ENCODE measurements at places on chromosomes 6 and 20.
A peak's percentile ranks its signal among the peaks of the same experiment; 100 is the strongest.

GRCh38 chr6:28523241-28523622, 2.4 kb upstream of the GPX5 start:
- no peak for ATAC-seq

DNA sequence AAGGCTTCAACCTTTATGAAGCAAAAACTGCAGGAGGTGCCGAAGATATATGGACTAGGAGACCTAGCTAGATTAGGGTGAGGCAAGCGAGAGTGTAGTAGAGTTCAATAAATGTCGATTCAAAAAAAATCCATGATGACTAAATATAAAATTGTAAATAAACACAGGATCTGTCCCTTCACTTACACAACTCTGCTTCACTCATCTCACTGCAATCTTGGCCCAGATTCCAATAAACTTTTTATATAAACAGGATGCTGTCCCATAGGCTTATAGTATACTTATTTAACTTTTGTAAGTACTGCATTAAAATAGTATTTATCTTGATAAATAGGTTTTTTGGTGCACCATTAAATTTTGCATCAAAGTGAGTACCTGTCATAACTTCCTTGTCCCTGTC, 648.4 kb upstream of the NRSN1 start:
- no peak for ATAC-seq

DNA sequence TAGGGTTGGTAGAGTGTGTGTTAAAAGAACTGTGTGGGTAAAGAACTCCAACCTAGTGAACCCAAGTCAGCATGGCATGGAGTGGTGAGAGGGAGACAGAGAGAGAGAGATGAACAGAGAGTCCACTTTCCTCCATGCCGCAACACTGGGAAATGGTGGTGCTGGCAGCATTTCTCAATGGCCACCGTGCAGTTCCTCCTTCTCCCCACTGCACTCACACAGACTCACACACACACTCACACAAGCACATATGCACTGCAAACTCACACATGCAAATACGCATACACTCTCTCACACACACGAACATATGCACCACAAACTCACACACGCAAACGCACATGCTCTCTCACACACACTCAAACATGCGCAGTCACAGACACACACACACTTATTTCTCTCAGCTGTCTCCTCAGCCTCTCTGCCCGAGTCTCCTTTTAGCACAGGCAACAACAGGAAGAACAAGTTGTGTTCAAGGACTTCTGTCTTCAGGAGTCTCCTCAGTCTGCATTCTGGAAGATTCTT, 66.5 kb upstream of the LY86 start:
- ATAC-seq, result no peak

DNA sequence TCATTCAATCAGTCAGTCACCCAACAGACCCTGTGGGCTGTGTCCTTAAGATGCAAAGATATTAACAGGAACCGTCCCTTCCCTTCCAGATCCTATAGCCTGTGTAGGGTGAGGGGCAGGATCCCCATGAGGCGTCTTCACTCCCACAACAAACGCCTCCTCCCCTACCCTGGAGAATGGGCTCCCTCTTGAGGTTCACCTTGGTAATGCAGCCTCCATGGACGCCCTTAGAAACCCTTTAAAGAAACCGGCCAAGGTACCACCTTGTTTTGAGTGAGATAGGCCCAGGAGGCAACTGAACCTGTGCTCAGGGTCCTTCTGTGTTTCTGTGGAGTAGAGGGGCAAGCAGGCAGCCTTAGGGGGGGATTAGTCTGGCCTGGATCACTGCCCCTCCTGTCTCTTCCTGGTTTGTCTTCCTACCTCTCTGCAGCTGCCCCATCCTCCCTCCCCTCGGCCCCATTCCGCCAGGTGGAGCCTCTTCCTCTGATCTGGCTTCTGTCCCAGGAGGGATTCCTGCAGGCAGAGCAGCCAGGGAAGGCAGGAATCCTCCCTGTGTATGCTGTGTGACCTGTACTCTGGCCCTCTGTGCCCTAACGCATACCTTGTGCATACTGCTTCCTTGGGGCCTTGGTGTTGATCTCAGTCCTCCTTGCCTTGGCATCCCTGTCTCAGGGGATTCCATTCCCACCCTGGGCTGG, 6.6 kb upstream of the GUCA1A start:
- ATAC-seq, result peak; percentile 93

- peak; percentile 73 for ATAC-seq
These were observed at the start of gene SERPINB6 for GRCh38 chr6:2971420-2972218. SERPINB6 (minus strand) TSS chr6:2971567; CDS start chr6:2959332, 12,235 bp downstream.

GRCh38 chr6:22333802-22334201, 37.0 kb upstream of the PRL start:
- no peak for ATAC-seq

DNA sequence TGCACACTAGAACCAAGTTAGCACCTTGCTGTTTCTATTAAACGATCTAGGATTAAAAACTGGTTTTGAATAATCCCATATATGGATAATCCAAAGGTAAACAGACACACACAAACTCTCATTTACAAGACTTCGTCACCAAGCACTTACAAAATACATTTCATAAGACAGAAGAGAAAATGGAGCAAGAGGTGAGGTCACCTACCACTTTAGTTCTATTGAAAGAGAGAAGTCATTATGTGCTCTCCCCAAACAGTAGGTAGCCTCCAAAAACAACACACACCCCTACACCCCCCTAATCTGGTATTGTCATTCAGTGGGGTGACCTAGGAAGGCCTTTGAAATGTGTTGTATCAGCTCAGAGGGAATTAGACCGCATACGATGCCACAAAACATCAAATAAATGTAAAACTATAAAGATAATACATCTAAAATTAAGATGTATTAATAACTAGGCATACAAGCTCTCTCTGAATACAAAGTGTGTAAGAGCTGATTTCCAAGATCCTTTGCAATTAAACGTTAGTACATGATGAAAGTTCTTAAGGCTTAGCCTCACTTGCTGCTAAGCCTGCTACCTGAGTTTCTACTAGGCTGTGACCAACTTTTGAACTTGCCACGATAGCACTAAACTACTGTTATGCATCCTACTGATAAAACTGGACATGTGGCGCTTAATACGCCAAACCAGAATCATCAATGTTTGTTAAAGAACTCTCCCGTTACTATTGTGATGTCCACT, 1.6 kb downstream of the SRPK1 start:
- no peak for ATAC-seq

DNA sequence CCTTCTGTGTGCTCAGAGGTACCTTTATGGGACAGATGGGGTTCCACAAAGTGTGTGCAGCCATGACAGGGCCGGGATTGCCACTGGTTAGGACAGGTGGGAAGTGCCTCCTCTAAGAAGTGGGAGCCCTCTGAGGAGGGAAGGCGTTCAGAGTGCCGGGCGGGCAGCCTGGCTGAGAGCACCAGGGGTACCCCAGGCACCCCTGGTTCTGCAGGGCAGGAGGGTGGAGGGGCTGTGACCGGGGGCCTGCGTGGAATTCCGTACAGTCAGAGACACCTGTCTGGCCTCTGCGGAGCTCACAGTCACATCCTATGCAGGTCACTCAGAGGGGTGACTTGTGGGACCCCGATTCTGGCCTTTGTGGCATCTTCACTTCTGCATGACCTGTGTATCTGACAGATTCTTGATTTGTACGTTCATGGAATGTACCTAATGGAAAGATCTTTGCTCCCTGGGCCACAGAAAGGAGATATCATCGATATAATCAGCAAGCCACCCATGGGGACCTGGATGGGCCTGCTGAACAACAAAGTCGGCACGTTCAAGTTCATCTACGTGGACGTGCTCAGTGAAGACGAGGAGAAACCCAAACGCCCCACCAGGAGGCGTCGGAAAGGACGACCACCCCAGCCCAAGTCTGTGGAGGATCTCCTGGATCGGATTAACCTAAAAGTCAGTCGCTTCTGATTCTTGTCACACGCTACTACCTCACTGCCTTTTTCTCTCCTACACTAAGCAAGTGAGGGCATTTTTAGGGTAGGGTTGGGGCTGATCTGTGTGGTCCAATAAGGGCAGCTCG, 190.9 kb downstream of the SASH1 start:
- no peak for ATAC-seq

GRCh38 chr6:56529594-56530191, 113.0 kb downstream of the DST start:
- no peak for ATAC-seq

DNA sequence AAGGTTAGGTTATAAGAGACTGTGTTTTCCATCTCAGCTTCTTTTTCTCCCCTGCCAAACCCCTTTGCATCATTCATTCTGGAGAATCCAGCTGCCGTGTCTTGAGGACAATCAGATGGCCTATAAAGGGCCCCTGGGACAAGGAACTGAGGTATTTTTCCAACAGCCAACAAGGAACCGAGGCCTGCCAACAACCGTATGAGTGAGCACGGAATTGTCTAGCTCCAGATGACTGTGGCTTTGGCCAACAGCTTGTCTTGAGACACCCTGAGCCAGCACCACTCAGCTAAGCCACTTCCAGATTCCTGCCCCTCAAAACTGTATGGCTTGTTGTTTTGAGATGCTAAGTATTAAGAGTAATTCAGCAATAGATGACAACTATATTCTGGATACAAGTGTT, 433.7 kb upstream of the HSF2 start:
- ATAC-seq, result no peak

DNA sequence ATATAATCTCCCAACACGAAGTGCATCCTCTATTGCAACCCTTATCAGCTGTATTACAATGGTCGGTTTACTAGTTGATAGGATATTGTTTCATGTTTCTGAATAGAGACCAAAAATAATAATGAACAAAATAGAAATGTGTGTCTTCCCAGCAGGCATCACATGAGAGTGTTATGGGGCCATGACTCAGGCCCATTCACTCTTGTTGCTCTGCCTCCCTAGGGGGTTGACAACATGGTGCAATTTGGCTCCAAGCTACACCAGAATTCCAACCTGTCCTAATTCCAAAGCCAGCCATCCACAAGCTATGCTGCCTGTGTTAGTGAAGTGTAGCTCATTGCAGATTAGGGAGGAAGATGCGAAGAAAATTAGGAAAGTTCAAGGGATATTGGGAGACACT, 13.1 kb upstream of the SAYSD1 start:
- no peak for ATAC-seq

GRCh38 chr6:26330859-26331217, 34.2 kb upstream of the BTN3A2 start:
- ATAC-seq, result no peak

DNA sequence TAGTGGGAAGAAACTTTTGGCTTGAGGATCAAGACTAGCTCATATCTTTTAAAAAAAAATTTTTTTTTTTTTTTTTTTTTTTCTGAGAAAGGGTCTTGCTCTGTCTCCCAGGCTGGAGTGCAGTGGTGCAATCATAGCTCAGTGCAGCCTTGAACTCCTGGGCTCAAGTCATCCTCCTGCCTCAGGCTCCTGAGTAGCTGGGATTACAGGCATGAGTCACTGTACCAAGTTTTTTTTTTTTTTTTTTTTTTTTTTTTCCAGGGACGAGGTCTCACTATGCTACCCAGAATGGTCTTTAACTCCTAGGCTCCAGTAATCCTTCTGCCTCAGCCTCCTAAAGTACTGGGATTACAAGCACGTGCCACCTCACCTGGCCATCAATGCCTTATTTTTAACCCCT, 27.9 kb downstream of the GCLC start:
- ATAC-seq, result peak; percentile 44

DNA sequence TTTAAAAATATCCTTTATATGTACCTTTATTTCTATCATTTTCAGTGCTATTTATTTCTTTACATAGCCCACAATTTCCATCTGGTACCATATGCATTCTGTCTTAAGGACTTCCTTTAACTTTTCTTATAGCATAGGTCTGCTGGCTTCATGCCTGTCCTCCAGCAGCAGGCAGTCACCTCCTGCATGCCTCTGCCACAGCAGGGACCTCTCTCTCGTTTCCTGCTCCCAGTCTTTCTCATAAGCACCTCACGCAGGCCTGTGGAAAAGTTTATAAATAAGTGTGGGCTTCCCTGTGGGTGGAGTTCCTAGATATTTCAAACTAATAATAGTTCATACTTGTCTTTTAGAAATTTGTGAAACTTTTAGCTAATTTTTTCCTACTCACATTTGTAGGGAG, 133.9 kb downstream of the KCNQ5 start:
- ATAC-seq, result no peak

- no peak for ATAC-seq
These were observed 154.6 kb upstream of the ARG1 start for GRCh38 chr6:131418441-131418840.

DNA sequence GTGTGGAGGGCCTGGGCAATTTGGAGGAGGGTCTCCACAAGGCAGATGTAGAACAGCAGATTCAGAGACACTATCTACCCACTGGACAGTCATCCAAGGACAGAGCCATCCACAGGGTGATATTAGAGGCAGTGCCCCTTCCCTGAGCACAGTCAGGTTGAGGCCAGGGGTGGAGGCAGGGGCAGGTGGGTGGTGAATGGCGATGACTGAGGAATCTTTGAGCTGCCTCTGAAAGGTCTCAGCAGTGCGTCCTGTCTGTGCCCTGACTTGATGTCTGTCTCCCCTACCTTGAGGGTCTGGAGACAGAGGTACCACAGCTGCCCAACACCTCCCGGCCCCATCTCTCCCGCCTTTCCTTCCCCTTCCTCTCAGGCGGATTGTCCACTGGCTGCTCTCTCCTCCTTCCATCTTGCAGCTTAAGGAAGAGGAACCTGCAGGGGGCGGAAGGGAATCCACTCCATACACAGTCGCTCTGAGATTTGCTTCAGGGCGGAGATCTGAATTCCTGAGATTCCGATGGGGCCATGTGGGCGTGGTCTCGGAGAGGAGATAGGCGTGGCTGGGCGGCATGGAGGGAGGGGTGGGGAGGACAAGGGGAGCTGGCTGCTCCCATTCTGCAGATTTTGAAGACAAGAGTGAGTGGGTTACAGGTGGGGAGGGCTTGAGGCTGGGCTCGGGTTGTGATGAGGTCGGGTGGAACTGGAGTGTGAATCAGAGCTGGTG, 1.7 kb downstream of the MUCL3 start:
- peak; percentile 31 for ATAC-seq

- peak; percentile 82 for ATAC-seq
These were observed 336.6 kb downstream of the CDH4 start for GRCh38 chr20:61588411-61589385.

DNA sequence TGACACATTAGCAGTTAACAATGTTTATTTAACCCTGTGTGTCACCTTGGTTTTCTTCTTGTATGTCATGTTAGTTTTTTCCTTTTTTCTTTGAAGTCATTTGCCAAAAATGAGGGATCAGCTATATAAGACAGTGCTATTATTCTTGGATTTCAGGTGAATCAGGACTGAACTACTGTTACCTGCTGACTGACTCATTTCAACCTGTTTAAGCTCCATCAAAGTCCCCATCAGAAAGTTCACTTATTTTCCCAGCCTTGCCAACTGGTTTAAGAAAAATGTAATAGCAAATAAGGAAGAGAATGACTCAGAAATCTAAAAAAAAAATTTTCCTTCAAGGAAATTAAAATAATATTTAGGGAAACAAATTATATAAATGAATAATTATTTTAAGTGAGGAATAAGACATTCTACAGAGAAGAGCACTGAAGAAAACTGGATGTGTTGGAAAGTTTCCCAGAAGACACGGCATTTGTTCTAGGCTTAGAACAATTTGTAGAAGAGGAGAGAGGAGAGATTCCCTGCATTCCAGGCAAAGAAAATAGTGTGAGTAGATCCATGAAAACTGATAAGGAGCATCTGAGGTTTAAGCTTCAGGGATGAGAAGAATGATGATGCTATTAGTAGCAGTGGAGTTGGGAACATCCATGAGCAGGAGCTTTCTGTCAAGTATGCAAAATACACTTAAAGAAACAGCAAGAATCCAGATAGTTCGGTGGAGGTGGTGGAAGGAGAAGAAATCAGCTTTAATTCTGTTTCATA, 84.9 kb upstream of the SIM1 start:
- no peak for ATAC-seq

All from motor neuron (in vitro differentiated cells).